Amygdala (tissue), 56 donors: ENCODE measurements at places on chromosomes 12 and 14.

GRCh38 chr12:93657071-93657470, 20.1 kb upstream of the CRADD start:
- DNase-seq: no peak

GRCh38 chr12:49201595-49202295, 12.9 kb upstream of the TUBA1A start:
- no peak for DNase-seq

- no peak for DNase-seq
These were observed 32.1 kb downstream of the SCARB1 start for GRCh38 chr12:124831590-124831989.

- DNase-seq: no peak
These were observed 18.9 kb upstream of the COCH start for GRCh38 chr14:30855345-30856037.

DNA sequence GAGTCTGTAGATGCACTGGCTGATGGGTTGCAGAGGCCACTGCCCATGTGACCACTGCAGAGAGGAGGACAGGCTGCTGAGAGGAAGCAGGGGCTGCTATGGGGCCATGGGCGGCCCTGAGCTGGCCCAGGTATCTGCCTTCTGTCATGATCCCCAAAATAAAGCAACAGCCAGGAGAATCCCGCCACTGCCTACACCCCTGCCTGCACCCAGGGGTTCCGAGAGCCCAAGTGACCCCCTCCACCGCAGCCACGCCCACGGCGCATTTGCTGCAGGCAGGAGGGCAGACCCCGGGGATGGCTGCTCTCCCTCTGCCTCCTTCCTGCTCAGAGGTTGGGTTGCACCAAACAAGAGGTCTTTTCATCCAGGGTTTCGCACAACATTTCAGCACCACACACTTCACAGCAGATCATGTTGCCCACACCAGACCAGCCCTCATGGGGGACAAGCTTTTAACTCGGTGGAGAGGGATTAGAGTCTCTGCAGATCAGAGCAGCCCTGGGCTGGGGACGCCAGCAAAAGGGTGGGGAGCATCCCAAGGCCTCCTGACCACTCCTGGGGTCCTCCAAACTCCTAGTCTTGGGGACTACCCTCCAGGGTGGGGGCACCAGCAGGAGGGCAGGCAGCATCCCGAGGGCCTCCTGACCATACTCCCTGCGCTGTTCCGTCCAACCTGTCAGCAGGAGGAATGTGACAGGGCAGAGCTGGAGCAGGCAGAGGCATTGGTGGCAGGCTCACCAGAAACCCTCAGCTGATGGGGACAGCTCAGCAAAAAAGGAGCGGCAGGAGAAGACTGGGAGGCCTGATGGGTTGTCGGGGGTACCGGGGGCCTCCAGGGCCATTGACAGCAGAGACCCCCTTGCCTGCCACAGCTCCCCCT, 14.1 kb downstream of the CCDC85C start:
- no peak for DNase-seq

- DNase-seq: no peak
These were observed 225.8 kb upstream of the PLXNC1 start for GRCh38 chr12:93922583-93923006.

GRCh38 chr12:3417937-3418462, 73.0 kb upstream of the PRMT8 start:
- no peak for DNase-seq

GRCh38 chr14:93905623-93906022, 21.5 kb upstream of the FAM181A start:
- DNase-seq: no peak

DNA sequence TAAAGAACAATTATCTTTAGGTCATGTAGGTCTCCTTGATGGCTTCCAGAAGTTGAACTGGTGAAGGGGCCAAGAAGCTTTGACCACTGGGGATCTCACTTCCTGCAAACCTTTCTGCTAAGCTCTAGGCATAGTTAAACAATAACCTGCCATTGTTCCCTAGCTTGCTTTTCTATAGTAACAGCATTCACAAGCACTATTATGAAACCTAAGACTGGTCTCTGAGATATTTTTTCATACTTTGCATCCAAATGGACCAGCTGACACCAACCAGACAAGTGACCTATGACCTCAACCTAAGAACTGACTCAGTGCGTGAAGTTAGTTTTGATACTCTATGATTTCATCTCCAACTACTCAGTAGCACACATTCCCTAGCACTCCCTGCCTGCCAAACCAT, 129.1 kb downstream of the PTPRB start:
- DNase-seq: no peak

DNA sequence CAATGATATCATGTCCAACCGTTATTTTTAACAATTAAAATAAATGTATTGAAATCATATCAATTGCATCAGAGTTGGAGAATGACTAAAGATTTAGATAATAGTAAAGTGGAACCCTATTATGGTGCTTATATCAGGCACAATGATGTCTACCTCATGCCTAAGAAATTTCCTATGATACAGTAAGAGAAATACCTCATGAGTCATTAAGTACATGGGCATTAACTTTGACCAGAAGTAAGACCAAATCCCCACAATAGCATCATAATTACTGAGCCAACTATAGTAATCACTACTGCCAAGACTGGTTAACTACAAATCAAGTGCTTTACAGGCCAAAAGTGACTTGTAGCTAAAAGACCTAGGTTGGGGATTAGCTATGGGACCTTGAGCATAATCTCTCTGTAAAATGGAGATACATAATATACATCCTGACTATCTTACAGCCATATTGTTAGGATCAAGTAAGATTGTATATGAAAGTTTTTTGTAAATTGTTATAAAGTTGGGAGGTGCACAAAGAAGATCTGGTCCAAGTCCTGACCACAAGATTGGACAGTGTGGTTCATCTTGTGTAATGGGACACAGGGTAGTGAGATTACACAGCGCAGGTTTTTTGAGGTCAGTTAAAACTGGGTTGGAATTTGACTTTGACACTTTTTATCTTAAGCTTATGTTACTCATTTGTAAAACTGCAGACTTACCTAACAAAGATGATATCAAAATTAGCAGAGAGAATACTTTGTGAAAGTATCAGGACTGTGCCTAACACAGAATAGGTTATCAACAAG, 60.5 kb downstream of the ERGIC2 start:
- no peak for DNase-seq

GRCh38 chr12:92951006-92951405, 21.9 kb upstream of the EEA1 start:
- DNase-seq: no peak

DNA sequence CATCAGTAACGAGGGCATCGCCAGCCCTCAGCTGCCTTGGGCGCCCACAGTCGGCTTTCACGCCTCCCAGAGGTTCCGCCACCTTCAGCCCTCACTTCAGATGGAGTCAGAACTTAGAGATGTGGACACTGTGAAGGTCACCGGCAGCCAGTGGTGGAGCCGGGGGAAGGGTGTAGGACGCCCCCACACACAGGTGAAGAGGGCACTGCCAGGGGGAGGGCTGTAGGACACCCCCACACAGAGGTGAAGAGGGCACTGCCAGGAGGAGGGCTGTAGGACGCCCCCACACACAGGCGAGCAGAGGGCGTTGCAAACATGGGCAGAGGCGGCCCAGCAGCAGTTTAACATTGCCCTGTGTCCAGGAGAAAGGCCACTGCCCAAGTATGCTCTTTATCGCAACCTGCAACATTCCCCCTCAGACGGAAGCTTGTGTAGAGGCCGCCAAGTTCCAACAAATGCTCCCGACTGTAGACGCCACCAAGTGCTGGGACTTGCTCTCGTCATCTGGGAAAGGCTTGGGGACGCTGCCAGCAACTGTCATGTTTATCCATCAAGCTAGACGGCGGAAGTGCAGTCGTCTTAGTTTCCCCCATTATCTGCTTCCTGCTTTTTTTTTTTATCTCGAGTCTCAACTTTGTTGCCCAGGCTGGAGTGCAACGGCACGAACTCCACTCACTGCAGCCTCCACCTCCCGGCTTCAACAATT, 4.9 kb upstream of the ANKLE2 start:
- no peak for DNase-seq

DNA sequence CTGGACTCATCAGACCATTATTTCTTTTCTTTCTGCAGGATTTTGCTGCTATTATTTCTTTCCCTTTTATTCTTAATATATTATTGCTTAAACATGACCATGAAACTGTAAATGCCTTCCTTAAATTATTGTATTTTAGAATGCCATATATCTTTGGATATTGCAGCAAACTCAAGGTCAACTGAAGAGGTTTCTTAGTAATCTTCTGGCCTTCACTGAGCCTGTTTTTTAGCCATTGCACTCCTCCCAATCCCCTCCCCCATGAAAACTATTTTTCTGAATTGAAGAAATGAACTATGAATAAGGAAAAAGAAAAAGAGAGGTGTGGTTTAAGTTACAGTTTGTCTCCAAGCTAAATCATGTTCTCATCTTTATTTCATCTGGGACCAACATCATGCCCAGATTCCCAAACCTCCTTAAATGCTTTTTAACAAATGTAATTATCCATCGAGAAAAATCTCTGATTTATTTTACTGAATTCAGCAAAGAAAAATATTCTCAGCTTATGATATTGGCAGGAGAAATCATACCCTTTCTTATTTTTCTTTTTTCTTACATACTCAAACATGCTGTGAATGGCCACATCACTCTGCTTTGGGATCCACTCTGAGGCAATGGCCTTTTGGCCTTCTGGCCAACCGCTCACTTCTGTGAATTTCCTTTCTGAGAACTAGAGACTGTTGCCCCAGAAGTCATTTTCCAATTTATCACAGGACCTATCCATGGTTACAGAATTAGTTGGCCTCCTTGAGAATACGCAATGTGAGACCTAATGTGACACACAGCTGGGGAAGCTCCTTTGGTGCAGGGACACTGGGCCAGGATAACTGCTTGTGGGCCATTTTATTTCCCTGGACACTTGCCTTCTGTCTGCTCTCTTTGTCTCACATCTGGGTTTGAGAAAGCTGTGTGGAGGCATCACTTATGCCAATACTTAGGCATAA, 50.9 kb downstream of the IGF1 start:
- DNase-seq: no peak

DNA sequence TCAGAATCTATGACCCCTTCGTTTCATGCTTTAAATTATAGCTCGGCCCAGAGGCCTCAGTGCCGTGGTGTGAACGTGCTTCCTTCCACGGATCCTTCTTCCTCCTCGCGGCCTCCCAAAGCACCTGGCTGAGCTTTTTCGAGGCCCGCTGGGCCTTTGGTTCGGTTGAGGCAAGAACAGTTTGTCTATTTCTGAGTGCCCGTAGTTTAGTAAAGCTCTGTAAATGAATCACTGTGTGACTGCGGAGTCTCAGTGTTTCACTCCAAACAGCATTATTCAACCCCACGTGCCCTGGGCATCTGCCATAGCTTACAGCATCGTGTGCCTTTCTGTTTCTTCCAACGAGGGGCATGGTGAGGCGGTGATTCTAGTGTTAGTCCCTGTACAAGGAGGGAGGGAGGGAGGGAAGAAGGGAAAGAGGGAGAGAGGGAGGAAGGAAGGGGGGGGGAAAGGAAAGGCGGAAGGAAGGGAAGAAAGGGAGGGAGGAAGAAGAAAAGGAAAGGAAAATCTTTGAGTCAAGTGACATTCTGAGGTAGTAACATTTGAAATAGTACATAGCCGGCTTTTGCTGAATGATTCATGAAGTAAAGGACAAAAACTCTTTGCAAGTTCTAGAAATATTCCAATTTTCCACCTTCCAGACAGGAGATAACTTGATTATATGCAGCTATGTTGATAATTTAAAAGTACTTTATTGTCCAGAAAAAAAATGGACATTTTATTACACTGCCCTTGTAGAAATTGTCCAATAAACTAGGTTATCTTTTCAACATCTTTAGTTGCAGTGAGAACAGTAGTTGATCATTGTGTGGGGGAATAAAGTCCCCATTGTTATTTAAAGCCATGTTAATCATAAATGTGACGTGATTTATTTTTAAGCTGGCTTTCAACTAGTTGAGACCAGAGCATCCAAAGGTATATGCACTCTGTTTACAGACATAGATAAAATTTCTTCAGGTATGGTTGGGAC, 1.2 kb upstream of the TRIM9 start:
- peak; percentile 45 for DNase-seq

GRCh38 chr12:120791669-120792176, 66.1 kb downstream of the ACADS start:
- DNase-seq: no peak

GRCh38 chr12:77325511-77326236, 260.3 kb upstream of the E2F7 start:
- DNase-seq: peak; percentile 5

DNA sequence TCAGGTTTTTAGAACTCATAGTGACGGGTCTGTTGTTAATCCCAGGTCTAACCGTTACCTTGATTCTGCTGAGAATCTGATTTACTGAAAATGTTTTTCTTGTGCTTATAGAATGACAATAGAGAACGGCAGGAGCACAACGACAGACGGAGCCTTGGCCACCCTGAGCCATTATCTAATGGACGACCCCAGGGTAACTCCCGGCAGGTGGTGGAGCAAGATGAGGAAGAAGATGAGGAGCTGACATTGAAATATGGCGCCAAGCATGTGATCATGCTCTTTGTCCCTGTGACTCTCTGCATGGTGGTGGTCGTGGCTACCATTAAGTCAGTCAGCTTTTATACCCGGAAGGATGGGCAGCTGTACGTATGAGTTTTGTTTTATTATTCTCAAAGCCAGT, 34.4 kb downstream of the PSEN1 start:
- DNase-seq: no peak

GRCh38 chr14:89828471-89829165, 125.9 kb downstream of the EFCAB11 start:
- DNase-seq: no peak

- DNase-seq: no peak
These were observed 30.1 kb downstream of the NTF3 start for GRCh38 chr12:5461966-5462365.

DNA sequence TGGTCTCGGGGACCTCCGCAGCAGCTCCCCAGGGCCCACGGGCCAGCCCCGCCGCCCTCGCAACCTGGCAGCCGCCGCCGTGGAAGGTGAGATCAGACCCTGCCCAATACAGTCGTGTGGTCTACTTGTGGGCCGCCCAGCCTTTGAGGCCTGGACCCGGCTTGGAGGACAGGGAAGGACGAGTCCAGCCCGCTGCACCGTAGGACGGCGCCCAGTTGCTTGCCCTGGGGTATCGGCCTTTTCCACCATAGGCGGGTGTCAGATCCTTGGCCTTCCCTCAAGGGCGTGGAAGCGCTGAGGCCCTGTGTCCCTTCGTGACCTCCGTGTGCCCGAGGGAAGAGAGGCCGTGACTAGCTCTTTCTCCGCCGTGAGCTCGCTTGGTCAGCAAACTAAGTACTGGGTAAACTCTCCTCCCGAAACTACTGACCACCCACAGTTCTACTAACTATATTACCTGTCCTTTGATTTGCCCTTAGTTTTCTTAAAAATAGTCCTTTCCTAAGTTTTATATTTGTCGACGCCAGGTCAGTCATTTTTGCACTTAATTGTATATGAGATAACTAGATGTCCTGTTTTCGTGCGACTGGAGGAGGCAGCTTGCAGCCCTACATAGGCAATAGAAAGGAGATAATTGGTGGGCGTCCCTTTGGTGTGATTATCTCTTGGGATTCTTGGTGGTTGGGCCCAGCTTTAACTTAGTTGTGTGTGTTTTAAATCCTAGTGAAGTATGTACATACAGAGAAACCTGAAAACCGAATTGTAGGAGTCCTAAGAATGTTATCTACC, 757 bp downstream of the SLC25A3 start:
- DNase-seq: no peak

- no peak for DNase-seq
These were observed 1.0 kb downstream of the PPP1R36 start for GRCh38 chr14:64550621-64551333.

- DNase-seq: no peak
These were observed 32.4 kb downstream of the LMO3 start for GRCh38 chr12:16573398-16574077.

GRCh38 chr14:99512571-99513182, 31.5 kb downstream of the CCNK start:
- DNase-seq: no peak

GRCh38 chr14:44700184-44700583, 193.1 kb upstream of the FSCB start:
- no peak for DNase-seq
